ENCODE measurements at places on chromosomes 7 and 10.

- DNase-seq = no peak
Measured at GRCh38 chr7:70573071-70573661, 558.8 kb upstream of the GALNT17 start.

GRCh38 chr7:133016604-133017003, 65.3 kb downstream of the CHCHD3 start:
- DNase-seq = no peak

DNA sequence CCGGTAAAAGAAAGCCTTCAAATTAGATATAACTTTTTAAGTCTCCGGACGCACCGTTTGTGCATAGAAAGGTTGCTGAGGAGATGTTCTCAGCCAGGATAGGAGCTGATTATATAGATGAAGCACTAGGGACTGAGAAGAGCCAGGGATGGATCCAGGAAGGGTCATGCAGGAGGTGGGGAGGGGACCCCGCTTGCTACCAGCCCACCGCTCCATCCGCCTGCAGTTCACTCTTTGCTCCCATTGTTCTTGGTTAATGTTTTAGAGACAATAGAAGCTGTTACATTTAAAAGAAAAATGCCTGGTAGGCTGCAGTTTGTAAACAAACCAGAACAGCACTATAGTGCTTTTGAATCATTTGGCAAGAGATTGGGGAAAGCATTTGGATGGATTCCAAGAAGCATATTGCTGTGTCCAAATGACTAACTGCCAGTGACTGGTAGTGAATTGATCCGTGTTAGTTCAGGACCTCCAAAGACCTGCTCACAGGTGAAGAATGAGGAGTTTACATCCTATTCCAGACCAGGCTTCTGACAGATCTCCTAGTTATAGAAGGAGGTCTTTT, 175.9 kb upstream of the TAC1 start:
- no peak for DNase-seq

DNA sequence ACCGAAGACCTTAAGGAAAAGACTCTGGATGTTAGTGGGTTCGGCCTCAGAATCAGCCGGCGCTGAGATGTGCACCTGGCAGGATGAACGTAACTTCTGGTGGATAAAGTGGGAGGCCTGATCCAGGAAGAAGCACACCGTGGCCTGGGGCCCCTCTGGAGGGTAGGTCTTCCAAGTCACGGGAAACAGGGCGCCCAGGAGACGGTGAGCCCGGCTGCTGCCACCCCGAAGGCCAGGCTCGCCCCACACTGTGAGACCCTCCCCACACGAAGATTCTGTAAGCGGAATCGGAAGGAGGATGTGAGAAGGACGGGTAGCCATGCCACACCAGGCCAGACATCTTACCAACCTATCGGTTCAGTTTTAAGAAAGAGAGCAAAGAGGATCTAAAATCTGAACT, 279.0 kb downstream of the DNAJB6 start:
- DNase-seq = no peak

- no peak for DNase-seq
Measured at GRCh38 chr7:100543586-100543985, 4.6 kb downstream of the AGFG2 start.

DNA sequence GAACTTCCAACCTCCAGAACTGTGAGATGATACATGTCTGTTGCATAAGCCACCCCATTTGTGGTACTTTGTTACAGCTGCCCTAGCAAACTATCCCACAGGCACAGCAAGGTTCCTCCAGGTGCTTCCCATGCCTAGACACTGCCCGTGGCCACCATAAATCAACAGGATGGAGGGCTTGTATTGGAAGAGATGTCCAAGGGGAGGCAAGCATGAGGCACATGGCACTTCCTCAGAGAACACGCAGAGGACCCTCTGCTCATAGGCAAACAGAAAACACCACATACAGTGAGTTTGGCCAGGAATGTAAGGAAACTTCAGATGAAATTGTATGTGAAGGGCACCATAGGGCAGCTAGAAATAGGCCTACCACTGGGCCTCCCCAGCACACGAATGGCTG, 291.1 kb downstream of the GRID1 start:
- DNase-seq = no peak

GRCh38 chr7:79461660-79462059, 8.2 kb upstream of the MAGI2 start:
- DNase-seq = no peak

DNA sequence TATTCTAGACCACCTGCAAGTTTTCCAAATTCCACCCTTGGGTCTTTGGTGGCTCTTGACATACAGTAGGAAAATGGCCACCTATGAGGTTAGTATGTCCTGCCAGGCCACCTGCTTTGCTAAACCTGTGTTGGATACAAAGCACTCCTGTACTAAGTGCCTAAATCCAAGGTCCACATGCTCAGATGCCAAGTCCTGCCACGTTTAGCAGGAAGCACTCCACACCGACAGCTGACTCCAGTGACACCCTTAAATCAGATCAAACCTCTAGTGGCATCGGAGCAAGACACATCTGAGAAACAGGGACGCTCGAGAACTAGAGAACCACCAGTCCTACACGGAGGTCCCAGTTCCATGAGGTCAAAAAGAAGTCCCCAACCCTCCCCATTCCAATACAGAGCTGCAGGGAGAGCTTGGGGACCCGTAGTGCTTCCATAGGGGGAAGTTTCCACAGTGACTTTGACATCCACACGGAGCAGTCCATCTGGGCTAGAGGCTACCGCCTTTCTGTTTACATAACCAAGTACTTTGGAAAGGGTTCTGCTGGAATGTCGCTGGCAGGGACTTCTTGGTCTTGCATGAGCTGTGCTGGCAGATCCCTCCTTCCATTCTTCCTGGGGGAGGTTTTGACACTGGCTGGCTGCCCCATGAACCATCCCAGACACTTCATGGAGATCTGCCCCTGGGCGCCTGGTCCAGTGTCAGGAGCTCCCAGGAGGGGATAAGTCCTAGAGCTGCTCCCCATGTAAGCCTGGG, 290.6 kb downstream of the PRPF18 start:
- no peak for DNase-seq

GRCh38 chr10:72802763-72803505, 90.6 kb upstream of the OIT3 start:
- DNase-seq = no peak

DNA sequence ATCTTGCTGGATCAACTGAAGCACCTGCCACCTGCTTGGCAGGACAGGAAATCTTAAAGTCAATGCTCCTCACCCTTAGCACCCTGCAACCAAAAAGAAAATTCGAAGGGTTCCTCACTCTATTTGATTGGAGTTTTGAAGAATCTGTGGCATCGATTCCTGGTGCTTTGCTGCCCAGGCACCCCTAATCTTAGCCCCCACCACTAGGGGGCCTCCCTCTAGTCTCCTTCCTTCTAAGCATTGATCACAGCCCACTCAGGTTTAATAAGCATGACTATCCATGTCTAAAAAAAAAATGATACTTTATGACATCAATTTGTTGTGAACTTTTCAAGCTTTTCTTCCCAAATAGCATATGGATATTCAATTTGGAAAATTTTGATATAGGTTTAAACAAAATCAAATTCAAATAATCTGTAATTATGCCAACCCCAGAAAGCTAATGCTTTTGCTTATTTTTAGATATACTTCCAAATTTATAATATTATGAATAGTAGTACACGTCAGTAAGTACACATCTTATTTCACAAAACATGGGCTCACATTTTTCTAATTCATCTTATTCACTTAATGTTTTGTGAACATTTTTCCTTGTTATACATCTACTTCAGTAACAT, 45.3 kb downstream of the NRG3 start:
- DNase-seq = no peak

GRCh38 chr7:146175716-146176115, 59.1 kb downstream of the CNTNAP2 start:
- DNase-seq = no peak

GRCh38 chr10:110455446-110455845, 42.3 kb upstream of the DUSP5 start:
- peak; percentile 32 for DNase-seq

DNA sequence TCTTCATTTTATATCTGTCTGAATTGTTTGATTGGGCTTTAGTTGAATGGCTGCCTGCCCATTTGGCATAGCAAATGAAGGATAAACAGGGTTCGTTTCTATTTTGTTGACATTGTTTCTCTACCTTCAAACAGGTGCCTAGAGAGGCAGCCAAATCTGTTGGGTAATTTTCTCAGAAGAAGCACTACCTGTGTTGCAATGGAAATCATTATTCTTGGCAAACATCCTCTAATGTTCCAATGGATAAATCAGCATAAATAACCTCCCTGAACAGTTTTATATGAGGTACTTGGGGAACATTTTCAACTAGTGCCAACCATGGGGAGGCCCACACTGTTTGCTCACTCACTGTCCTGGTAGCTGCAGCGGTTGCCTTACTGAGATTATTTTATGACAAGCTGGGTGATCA, 64.4 kb upstream of the PLPP4 start:
- DNase-seq = no peak
